ENCODE measurements at places on chromosomes 7 and 10.

DNA sequence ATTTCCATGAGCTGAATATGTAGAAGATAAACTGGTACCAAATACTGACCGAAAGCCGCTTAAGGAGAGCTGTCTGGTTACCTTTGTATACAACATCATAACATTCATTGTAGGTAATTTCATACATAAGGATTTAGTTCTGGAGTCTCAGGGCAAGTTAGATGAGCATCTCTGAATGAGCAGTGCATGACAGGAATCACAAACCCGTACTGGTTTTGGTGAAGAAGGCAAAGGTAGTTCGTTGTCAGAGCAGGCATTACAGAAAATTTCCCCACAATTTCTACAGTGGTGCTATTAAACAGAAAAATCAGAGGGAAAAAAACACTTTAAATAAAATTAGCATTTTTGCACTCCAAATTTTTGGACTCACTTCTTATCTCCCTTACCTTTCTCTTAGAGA lies 12.9 kb upstream of the PBLD start:
- no peaks in the 10 kb centered on the region for H3K27me3 ChIP-seq
- H3K4me1 ChIP-seq = no peaks in the 10 kb centered on the region
- H3K4me3 ChIP-seq = no peak overlapping the region
- H3K36me3 ChIP-seq = peaks cover 57% of the 10 kb centered on the region
- DNase-seq = no peak

DNA sequence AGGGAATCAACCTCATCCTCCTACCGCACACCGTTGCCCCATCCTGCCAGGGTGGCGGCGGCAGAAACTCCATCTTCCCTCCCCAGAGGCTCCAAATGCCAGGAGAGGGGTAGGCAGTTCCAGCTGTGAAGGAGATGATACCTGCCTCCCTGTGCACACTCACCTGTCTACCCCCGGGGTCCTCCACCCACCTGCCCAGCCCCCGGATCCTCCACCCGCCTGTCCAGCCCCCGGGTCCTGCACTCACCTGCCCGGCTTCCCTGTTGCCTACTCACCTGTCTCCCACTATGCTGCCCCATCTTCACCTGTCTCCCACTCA lies 13.4 kb upstream of the DNAAF5 start:
- DNase-seq = peak; percentile 60
- no peak overlapping the region for H3K4me3 ChIP-seq

GRCh38 chr7:75735581-75736350 lies 3.0 kb downstream of the HIP1 start:
- DNase-seq = no peak
- H3K36me3 ChIP-seq = no peaks in the 10 kb centered on the region
- no peaks in the 10 kb centered on the region for H3K27me3 ChIP-seq

GRCh38 chr10:95360122-95360714 lies 69.4 kb upstream of the PDLIM1 start:
- DNase-seq = no peak
- no peaks in the 10 kb centered on the region for H3K27me3 ChIP-seq
- H3K27ac ChIP-seq = peak overlapping the region; percentile 60
- H3K4me1 ChIP-seq = peaks cover 59% of the 10 kb centered on the region

GRCh38 chr7:123367484-123368122 lies 166.8 kb downstream of the IQUB start:
- no peak overlapping the region for H3K27ac ChIP-seq
- H3K4me3 ChIP-seq = no peak overlapping the region
- H3K36me3 ChIP-seq = no peaks in the 10 kb centered on the region
- H3K27me3 ChIP-seq = no peaks in the 10 kb centered on the region

GRCh38 chr10:119257899-119258419 lies 50.6 kb downstream of the GRK5 start:
- H3K36me3 ChIP-seq = no peaks in the 10 kb centered on the region
- peak overlapping the region; percentile 38 for H3K27ac ChIP-seq
- H3K27me3 ChIP-seq = no peaks in the 10 kb centered on the region
- no peak overlapping the region for H3K4me3 ChIP-seq
- no peak for DNase-seq

GRCh38 chr10:11602358-11602757 lies 9.1 kb downstream of the USP6NL start:
- no peak overlapping the region for H3K27ac ChIP-seq
- H3K36me3 ChIP-seq = no peaks in the 10 kb centered on the region

GRCh38 chr7:142301923-142302550 lies 44.2 kb upstream of the PRSS58 start:
- H3K36me3 ChIP-seq = no peaks in the 10 kb centered on the region
- DNase-seq = no peak
- H3K27me3 ChIP-seq = no peaks in the 10 kb centered on the region
- H3K4me3 ChIP-seq = no peak overlapping the region

GRCh38 chr10:117590101-117590875 lies 47.7 kb downstream of the EMX2 start:
- H3K27me3 ChIP-seq = no peaks in the 10 kb centered on the region
- H3K27ac ChIP-seq = no peak overlapping the region
- peak; percentile 14 for DNase-seq
- no peaks in the 10 kb centered on the region for H3K4me1 ChIP-seq
- no peaks in the 10 kb centered on the region for H3K36me3 ChIP-seq

DNA sequence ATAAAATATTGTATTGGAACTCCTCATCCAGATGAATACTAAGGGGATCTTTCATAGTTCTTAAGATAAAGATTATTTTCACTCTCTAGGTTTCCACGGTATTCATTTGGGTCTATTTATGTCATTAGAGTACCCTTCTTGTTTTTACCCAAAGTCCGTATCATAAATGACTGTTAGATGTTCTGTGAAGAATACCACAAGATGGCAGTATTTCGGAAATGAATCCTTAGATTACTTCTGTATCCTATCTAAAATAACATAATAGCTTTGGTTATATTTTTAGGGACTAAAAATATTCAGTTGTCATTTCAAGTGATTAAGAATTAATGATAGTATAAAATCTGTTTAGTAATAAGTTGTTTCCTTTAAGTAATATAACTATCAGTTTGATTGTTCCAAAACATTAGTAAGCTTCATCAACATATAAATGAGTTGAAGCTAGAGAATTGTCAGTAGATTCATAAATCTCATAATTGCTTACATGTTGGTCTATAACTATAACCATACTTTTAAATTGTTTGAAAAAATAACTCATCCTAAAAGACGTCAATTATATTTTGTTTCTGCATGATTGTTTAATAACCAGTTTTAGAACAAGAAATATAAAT lies 337.5 kb upstream of the KCND2 start:
- no peaks in the 10 kb centered on the region for H3K27me3 ChIP-seq
- no peaks in the 10 kb centered on the region for H3K4me1 ChIP-seq
- H3K27ac ChIP-seq = no peak overlapping the region

GRCh38 chr7:37186753-37187152 lies 261.9 kb downstream of the ELMO1 start:
- no peaks in the 10 kb centered on the region for H3K36me3 ChIP-seq
- H3K4me1 ChIP-seq = no peaks in the 10 kb centered on the region
- H3K27ac ChIP-seq = no peak overlapping the region
- no peak for DNase-seq

- peak overlapping the region; percentile 74 for H3K27ac ChIP-seq
- no peaks in the 10 kb centered on the region for H3K27me3 ChIP-seq
- DNase-seq = peak; percentile 97
- no peaks in the 10 kb centered on the region for H3K36me3 ChIP-seq
Observed at GRCh38 chr10:43362191-43362839, 9.1 kb upstream of the FXYD4 start.

DNA sequence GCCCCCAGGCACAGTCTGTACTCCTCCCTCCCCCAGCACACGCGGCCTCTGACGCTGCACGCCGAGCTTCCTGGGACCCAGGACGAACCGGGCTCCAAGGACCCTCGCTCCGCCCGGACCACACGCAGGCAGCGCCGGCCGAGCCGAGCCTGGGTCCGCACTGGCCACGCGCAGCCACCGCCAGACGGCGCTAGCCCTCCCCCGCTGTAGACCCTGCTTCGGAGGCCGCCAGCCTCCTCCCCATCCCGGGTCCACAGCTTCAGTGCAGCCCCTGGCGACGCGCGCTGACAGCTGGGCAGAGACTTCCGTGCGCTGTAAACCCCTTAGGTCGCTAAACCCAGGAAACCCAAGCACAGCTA lies 936 bp upstream of the TCERG1L start:
- peaks cover 17% of the 10 kb centered on the region for H3K4me1 ChIP-seq
- DNase-seq = no peak
- H3K4me3 ChIP-seq = peak overlapping the region; percentile 35
- H3K36me3 ChIP-seq = no peaks in the 10 kb centered on the region
- no peak overlapping the region for H3K27ac ChIP-seq
- H3K27me3 ChIP-seq = peaks cover 44% of the 10 kb centered on the region

GRCh38 chr10:90450797-90451196 lies 407.0 kb downstream of the HTR7 start:
- no peaks in the 10 kb centered on the region for H3K27me3 ChIP-seq
- H3K36me3 ChIP-seq = no peaks in the 10 kb centered on the region
- H3K4me1 ChIP-seq = no peaks in the 10 kb centered on the region
- no peak overlapping the region for H3K4me3 ChIP-seq
- no peak for DNase-seq

- no peak overlapping the region for H3K4me3 ChIP-seq
- no peaks in the 10 kb centered on the region for H3K27me3 ChIP-seq
- H3K36me3 ChIP-seq = no peaks in the 10 kb centered on the region
- H3K27ac ChIP-seq = no peak overlapping the region
Observed at GRCh38 chr7:154953006-154953684, 49.8 kb downstream of the PAXIP1 start.

- H3K27ac ChIP-seq = no peak overlapping the region
- H3K4me3 ChIP-seq = no peak overlapping the region
- DNase-seq = no peak
- H3K27me3 ChIP-seq = no peaks in the 10 kb centered on the region
- H3K4me1 ChIP-seq = peaks cover 9% of the 10 kb centered on the region
Observed at GRCh38 chr10:109851616-109852474, 71.5 kb downstream of the XPNPEP1 start.

DNA sequence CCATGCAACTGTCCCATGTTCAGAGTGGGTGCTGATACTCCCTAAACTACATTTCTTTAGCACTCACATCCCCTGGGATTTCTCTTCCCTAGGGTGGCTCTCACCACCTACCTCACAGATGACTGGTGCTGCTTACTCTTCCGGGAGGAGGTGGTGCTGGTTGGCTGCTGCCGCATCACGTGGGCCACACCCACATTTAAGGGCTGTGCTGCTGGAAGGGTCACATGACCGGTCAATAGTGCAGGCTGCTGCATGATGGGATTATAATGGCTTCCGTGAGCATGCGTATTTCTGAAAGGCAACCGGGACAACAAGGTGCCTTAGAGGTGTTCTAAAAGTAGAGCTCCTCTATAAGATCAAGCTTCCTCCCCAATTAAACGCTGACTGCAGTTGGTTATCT lies 76.8 kb downstream of the CLEC2L start:
- DNase-seq = no peak
- H3K36me3 ChIP-seq = peaks cover 83% of the 10 kb centered on the region
- H3K4me1 ChIP-seq = no peaks in the 10 kb centered on the region
- H3K27me3 ChIP-seq = no peaks in the 10 kb centered on the region
- no peak overlapping the region for H3K27ac ChIP-seq
- no peak overlapping the region for H3K4me3 ChIP-seq

GRCh38 chr7:20417675-20418382 lies 87.1 kb downstream of the ITGB8 start:
- H3K27me3 ChIP-seq = no peaks in the 10 kb centered on the region
- no peak overlapping the region for H3K4me3 ChIP-seq
- H3K36me3 ChIP-seq = no peaks in the 10 kb centered on the region
- no peak overlapping the region for H3K27ac ChIP-seq
- DNase-seq = no peak

DNA sequence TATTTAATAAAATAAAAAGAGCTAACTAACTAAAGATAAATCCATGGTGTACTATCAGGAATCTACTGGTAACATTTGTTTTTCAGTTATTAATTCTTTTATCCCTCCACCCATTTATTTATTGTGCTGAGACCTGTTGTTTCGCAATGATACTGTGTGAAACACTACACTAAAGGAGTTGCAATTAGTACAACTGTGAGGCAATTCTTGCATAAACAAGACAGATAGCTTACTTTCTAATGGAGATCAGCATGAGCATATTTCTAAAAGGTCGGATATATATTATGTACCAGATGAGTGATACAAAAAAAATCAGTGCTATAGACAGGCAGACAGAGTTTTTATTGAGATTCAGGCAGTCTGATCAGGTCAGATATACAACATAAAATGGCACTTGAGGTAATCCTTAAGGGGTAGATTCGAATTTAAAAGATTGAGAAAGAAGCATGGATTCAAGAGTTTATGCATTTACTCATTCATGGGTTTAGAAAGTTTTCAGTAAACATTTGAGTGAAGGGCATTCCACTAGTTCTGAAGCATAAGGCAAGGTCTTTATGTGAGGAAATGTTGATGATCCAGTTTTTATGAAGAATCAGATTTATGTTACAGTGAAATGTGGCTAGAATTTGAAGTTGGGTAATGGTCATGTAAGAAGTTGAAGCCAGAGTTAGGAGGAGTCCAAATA lies 147.6 kb downstream of the POLR1F start:
- H3K4me1 ChIP-seq = no peaks in the 10 kb centered on the region
- H3K4me3 ChIP-seq = no peak overlapping the region
- DNase-seq = no peak
- H3K27ac ChIP-seq = no peak overlapping the region

- H3K4me3 ChIP-seq = no peak overlapping the region
- no peaks in the 10 kb centered on the region for H3K27me3 ChIP-seq
- no peaks in the 10 kb centered on the region for H3K36me3 ChIP-seq
- H3K27ac ChIP-seq = no peak overlapping the region
- no peaks in the 10 kb centered on the region for H3K4me1 ChIP-seq
Observed at GRCh38 chr7:23369695-23370404, 70.7 kb downstream of the MALSU1 start.

- H3K36me3 ChIP-seq = no peaks in the 10 kb centered on the region
- no peaks in the 10 kb centered on the region for H3K4me1 ChIP-seq
- no peaks in the 10 kb centered on the region for H3K27me3 ChIP-seq
- H3K4me3 ChIP-seq = no peak overlapping the region
Observed at GRCh38 chr10:80526742-80527141, 11.0 kb upstream of the SH2D4B start.

GRCh38 chr7:8371742-8372141 lies 61.7 kb upstream of the NXPH1 start:
- no peaks in the 10 kb centered on the region for H3K36me3 ChIP-seq
- DNase-seq = no peak
- no peak overlapping the region for H3K27ac ChIP-seq
- H3K27me3 ChIP-seq = no peaks in the 10 kb centered on the region
- H3K4me3 ChIP-seq = no peak overlapping the region
- no peaks in the 10 kb centered on the region for H3K4me1 ChIP-seq
